ENCODE measurements at places on chromosomes 2 and 18. TPM values are rescaled to one million over a fixed set of nuclear protein-coding genes. Genes with fewer than 3 reads are reported as not detected.

DNA sequence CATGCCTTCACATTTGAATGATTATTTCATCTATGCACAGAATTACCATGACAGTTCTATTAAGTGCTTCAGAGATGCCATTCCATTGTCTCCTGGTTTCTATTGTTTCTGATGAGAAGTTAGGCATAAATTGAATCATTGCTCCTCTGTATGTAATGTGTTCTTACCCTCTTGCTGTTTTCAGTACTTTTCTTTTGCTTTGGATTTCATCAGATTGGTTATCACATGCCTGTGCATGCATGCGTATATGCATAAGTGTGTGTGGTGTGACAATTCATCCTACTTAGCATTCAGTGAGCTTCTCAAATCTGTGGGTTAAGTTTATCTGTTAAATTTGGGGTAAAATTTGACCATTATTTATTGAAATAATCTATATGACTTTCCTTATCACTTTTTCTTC is 263.3 kb upstream of the RND3 start:
- DNase-seq = no peak

DNA sequence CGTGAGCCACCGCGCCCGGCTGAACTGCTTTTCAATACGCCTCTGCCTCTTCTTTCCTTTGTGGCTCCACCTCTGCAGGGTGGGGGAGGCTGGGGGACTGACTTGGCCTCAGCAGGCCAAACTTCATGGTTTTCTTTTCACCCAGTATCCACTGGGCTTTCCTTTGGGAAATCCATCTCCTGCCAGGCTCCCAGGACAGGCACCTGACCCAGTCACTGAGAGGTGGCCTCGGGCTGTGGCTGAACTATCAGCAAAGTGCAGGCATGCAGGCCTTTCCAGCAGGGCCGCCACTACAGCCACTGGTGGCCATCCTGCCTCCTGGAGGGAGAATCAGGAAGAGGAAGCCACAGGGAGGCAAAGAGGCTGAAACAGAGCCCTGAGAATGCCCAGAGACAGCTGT is 33.4 kb upstream of the SEMA4C start:
- no peak for DNase-seq

GRCh38 chr2:192190474-192190873 is 4.3 kb downstream of the TMEFF2 start:
- no peak for DNase-seq

- DNase-seq = no peak
These were observed 35.1 kb upstream of the KYNU start for GRCh38 chr2:142842369-142842768.

DNA sequence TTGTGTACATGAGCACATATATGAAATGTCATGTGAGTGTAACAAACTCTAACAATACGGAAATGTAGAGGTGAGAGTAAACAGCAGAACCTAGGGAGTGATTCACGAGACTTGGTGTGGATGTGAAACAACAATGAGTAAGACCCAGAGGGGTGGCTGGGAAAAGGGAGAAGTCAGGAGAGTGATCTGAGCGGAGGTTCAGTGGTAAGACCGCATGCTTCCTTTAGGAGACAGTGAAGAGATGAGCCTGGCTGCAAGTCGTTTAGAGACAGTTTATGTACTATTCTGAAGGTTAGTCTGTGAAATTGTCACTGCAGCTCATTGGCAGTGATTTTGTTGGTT is 150.6 kb downstream of the PRPF40A start:
- DNase-seq = no peak

DNA sequence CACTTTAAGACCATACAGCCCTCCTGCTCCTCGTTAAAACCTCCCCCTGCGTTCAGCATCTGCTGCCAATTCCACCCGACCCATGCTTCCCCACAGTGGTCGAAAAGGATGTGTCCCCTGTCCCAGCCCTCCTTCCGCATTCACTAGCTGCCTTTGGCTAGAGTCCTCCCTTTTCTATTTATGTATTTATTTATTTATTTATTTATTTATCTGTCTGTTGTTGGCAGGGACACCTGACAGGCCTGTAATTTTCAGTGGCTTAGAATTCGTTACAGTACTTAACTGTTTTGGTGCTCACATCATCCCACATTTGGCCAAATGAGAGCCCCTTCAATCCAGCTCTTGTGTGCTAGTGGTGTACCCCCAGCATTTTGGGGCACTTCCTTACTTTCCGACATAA is 50.8 kb downstream of the GNAL start:
- no peak for DNase-seq

DNA sequence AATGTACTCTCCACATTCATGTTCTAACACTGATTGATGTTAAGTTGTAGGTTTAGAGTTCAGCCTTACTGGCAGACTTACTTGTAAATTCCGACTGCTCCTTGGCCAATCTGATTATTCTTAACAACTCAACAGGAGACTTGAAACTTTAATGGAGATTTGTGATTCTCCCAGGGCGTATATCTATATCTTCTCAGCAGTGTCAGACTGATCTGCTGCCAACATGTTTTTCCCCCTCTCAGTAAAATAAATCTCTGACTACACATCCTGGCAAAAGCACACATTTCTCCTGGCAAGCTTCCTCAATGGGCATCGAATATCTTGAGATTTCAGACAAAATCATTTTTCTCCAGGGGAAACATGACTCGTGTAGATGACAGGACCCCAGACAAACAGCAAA is 1041.2 kb downstream of the DPP10 start:
- DNase-seq = no peak

DNA sequence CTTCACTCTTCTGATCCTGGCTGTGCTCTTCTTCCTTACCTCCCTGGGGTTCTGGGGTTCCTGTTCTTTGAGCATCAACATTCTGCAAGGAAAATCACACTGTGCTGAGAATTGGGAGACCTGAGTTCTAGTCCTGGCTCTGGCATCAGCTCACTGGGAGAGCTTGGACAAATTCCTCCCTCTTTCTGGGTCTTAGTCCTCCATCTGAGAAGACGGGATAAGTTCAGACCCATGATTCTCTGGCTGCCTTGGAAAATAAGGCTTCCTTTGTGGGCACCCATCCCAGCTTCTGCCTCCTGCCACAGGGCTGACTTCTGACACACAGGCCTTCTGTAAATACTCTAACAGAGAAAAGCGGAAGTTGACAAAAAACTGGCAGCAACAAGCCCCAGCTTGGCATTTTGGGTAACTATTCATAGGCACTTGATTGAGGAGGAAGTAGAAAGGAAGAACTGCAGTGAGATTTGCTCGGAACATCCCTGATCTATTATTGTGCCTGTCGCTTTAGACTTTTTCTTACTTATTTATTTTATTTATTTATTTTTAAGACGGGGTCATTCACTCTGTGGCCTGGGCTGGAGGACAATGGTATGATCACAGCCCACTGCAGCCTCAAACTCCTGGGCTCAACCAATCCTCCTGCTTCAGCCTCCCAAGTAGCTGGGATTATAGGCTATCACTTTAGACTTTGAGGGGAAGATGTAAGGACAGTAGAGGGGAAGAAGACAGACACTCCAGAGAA is 7.9 kb downstream of the PCBP1 start:
- DNase-seq = no peak

DNA sequence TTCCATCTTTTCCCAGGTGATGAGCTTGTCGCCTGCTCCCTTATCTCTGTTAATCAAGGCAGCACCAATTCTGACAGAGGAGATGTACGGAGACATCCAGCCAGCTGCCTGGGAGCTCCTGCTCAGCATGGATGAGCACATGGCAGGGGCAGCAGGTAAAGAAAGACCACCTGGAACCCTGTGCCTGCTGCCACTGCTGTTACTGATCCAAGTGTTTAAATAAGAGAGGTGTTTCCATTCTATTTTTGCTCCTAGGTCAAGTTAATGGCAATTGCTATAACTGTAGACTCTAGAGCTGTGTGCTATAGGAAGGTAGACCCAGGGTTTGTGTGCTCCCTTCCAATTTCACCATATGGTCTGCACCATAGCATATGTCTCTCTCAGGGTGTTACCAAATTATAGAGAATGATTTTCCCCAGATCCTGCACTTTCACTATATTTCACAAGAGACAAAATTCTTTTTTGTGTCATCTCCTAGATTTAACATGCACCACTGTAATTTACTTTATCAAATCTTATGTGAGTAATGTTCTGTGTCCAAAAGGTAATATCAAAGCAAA is 88.6 kb upstream of the RPE start:
- DNase-seq = no peak

DNA sequence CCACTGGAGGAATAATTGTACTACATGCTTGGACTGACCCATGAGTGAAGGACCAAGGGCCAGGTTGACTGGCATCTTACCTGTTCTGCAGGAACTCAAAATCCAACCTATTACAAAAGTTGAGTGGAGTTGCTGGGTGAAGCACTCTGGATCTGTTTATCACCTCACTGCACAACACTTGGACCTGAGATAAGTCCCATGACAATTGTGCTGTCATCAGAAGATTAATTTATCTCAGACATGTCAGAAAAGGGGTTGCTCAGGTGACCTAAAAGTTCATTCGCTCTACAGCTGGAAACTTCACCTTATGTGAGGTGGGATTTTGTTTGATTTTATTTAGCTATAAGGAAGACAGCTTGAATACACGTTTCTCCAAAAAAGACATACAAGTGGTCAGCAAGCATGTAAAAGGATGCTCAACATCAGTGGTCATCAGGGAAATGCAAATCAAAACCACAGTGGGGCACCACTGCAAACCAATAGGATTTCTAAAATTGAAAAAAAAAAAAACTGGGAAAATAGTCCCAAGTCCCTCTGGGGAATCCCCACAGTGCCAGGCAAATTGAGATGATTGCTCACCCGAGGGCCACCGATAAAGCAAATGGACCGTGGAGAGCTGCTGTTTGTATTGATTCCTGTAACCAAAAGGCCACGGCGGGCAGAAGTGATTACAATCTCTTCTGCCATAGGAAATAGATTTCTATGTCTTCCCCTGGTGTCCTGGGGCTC is 65.8 kb upstream of the SLC35F5 start:
- no peak for DNase-seq

GRCh38 chr2:52473526-52473925 is 1294.1 kb upstream of the CHAC2 start:
- DNase-seq = no peak

GRCh38 chr2:63735931-63736330 is 105.8 kb upstream of the UGP2 start:
- no peak for DNase-seq

GRCh38 chr18:78701771-78702396 is 277.7 kb upstream of the SALL3 start:
- DNase-seq = no peak

DNA sequence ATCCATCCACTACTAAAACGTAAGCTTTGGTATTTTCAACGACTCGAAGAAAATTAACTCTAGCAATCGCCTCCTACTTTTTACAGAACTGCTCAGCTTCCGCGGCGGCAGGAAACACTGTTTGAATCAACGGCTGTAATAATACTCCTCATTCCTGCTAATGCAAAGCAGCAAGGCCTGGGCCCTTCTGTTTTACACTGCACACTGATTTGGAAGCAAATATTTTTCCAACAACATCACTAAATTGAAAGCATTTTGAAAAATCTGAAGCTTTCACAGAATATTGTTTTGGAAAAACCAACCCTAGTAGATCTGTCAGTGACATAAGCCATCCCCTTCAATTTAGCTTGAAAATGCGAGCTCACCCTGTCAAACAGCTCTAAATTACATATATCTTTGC is 261.2 kb downstream of the TXNL1 start:
- DNase-seq = no peak

- DNase-seq = no peak
These were observed 37.0 kb upstream of the MTCL1 start for GRCh38 chr18:8668381-8668780.

DNA sequence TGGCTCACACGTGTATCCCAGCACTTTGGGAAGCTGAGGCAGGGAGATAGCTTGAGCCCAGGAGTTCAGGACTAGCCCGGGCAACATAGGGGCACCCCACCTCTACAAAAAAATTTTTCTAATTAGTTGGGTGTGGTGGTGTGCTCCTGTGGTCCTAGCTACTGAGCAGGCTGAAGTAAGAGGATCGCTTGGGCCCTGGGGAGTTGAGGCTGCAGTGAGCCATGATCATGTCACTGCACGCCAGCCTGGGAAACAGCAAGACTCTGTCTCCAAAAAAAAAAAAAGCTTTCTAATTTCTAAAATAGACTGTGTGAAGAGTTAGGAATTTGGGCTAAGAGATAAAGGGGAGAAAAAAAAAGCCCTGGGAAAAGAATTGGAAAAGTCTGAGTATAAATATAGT is 51.9 kb upstream of the NAB1 start:
- no peak for DNase-seq

DNA sequence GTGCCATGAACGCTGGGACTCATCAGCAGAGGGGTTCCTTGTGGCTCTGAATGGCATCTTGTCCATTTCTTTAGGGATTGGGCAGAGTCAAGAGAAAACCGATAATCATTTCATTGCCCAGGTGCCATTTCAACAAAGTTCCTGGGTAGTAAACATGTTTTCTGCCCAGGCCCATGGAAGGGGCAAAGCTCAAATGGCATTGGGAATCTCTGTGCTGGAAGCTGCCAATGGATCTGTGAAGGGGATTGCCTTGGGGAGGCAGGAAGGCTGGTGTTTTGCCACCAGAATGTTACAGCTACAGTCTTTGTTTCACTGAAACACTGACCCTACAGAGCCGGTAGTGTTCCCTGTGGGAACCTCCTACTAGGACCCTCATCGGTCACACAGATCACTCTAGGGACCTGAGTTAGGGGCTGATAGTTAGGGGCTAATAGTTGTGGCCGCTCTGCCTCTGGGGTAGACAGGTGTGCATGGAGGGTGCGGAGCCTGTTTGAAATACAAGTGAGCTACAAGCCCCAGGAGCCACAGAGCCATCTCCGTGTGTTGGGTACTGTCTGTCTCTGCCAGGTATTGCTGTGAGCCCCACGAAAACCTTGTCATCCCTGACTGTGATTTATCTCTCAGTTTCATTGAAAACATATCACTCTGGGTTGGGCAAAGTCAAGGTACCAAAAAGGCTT is 224.4 kb upstream of the COPS8 start:
- no peak for DNase-seq

Gene TMEM163
- 0.95 TPM for total RNA-seq

Gene PLCD4
- total RNA-seq = 1.1 TPM

Gene COLEC11
- total RNA-seq = not detected

Gene NEB
- 0.53 TPM for total RNA-seq

Gene NXPH2
- 4.3 TPM for total RNA-seq

Gene GNLY
- not detected for total RNA-seq

Gene MYOM1
- total RNA-seq = 0.45 TPM

Gene GPR75
- 1.1 TPM for total RNA-seq

Gene EVX2
- not detected for total RNA-seq

Gene ABCG8
- total RNA-seq = not detected

Gene ARMC9
- total RNA-seq = 45.8 TPM

Gene CRACDL
- 0.07 TPM for total RNA-seq

Gene UGT1A8
- total RNA-seq = not detected

Gene SEPTIN2
- 452 TPM for total RNA-seq

Gene CMPK2
- 0.31 TPM for total RNA-seq

Gene SRD5A2
- total RNA-seq = not detected

Gene AP1S3
- 4.9 TPM for total RNA-seq

Gene GALNT14
- total RNA-seq = 6.0 TPM
